ENCODE measurements at places on chromosomes 5 and 9.

DNA sequence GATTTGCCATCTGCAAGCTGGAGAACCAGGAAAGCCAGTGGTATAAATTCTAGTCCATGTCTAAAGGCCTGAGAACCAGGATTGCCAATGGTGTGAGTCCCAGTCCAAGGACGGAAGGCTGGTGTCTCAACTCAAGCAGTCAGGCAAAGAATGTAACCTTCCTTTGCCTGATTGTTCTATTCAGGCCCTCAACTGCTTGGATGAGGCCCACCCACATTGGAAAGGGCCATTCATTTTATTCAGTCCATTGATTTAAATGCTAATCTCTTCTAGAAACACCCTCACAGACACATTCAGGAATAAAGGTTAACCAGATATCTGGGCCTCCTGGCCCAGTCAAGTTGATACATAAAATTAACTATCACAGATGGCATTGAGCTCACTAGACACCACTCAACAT lies 427.8 kb downstream of the ZNF608 start:
- no peak for DNase-seq

- DNase-seq = no peak
Observed at GRCh38 chr9:115985657-115986056, 167.9 kb upstream of the PAPPA start.

DNA sequence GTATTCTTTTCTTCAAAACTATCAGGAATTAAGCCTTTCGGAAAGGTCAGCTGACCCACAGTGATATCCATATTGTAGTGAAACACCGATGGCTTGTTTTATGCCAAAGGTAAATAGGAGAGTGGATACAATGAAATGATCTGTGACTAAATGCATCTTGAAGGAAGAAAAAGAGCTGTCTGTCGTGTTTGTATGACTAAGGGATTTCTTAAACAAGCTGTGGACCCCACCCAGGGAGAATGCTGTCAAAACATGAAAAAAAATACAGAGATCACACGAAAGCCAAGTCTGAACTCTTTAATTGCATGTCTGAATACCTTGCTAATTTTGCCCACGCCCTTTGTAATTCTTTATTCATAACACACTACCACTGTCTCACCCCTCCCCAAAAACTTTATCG lies 286.4 kb upstream of the WWC1 start:
- DNase-seq = no peak

DNA sequence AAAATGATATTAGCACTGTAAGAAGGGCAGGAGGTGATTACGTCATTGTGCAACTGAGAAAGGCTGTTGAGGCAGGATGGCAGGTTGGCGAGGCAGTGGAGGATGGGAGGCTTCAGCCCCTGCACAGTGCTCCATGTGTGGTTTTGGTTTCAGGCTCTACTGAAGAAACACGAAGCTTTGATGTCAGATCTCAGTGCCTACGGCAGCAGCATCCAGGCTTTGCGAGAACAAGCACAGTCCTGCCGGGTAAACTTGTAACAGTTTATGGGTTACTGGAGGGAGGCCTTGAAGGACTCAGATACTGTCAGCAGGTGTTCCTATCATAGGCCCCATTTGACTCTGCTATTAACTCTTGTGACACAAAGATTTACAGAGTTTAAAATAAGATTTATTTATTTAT lies 35.1 kb downstream of the SPTAN1 start:
- DNase-seq = no peak

GRCh38 chr9:19173598-19174125 lies 46.4 kb upstream of the PLIN2 start:
- no peak for DNase-seq

- no peak for DNase-seq
Observed at GRCh38 chr5:110611817-110612216, 114.7 kb downstream of the TMEM232 start.

All from NCI-H1930 (cell line).